Hematopoietic multipotent progenitor cell treated with erythropoietin and hydrocortisone succinate and interleukin-3 and kit ligand, for 17 days (in vitro differentiated cells): ENCODE measurements at places on chromosomes 1 and 21.

GRCh38 chr1:5637171-5637570 lies 355.1 kb downstream of the NPHP4 start:
- no peak for DNase-seq

- peak; percentile 80 for DNase-seq
These were observed 96.7 kb downstream of the ABCA4 start for GRCh38 chr1:94024104-94024792.

DNA sequence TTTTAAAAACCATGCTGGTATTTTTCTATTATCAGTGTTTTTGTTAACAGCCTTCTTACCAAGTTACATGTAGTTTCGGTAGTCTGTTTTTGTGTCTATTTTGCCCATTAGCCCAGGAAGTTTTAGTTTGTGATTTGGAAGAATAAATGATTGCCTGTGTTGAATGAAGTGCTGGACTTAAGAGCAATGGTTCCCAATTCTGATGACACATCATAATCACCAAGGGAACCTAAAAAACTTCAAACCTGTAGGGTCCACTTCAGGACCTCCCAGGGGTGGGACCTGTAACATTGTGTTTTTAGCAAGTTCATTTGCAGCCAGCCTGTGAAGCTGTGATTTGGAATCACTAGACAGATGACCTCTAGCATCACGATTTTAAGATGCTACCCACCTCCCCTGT lies 43.0 kb upstream of the ST6GALNAC3 start:
- no peak for DNase-seq

GRCh38 chr1:29470087-29470787 lies 233.9 kb downstream of the PTPRU start:
- DNase-seq = no peak

GRCh38 chr1:43861337-43861736 lies 72.3 kb upstream of the ARTN start:
- DNase-seq = no peak

DNA sequence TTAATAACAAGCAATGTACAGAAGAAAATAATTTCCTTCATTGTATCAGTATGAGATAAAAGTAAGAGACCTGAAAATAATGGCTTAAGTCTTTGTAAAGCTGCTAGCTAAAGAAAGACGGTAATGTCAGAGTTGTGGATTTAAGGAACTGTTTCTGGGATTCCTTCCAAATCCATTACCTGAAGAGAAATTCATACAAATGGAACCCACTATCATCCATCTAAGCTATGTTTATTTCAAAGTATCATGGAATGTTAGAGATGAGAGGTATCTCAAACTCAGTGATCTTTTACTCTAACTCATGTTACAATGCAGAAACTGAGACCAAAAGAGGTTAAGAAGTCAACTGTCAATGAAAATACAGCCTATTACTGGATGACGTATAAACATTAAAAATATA lies 197.7 kb downstream of the DENND1B start:
- DNase-seq = no peak

- no peak for DNase-seq
These were observed 181.9 kb downstream of the FGGY start for GRCh38 chr1:59478822-59479221.
